Activated naive CD4-positive, alpha-beta T cell treated with anti-CD3 and anti-CD28 coated beads for 36 hours (primary cell): ENCODE measurements at places on chromosomes 7 and 10. TPM values are rescaled to one million over a fixed set of nuclear protein-coding genes. Genes with fewer than 3 reads are reported as not detected.
A peak's percentile ranks its signal among the peaks of the same experiment; 100 is the strongest.

The WNT16 gene
- total RNA-seq, result not detected

The OR2A1 gene
- total RNA-seq, result not detected

The MYH16 gene
- not detected for total RNA-seq

The EPHB4 gene
- total RNA-seq, result 5.9 TPM

The MSS51 gene
- 1.9 TPM for total RNA-seq

The ENTPD7 gene
- total RNA-seq, result 1.4 TPM

- H3K4me1 ChIP-seq, result peaks cover 30% of the 10 kb centered on the region
- no peak overlapping the region for H3K27ac ChIP-seq
- H3K4me3 ChIP-seq, result no peak overlapping the region
- H3K36me3 ChIP-seq, result peaks cover 1% of the 10 kb centered on the region
- no peaks in the 10 kb centered on the region for H3K27me3 ChIP-seq
- no peak for DNase-seq
Measured at GRCh38 chr7:130365511-130366441, 14.5 kb upstream of the CPA1 start.

- H3K27me3 ChIP-seq, result no peaks in the 10 kb centered on the region
- H3K27ac ChIP-seq, result no peak overlapping the region
- no peak overlapping the region for H3K4me3 ChIP-seq
Measured at GRCh38 chr10:120990831-120991230, 139.7 kb downstream of the WDR11 start.

- H3K4me1 ChIP-seq, result peaks cover 13% of the 10 kb centered on the region
- H3K27me3 ChIP-seq, result no peaks in the 10 kb centered on the region
- no peaks in the 10 kb centered on the region for H3K36me3 ChIP-seq
- no peak overlapping the region for H3K27ac ChIP-seq
- no peak overlapping the region for H3K4me3 ChIP-seq
Measured at GRCh38 chr7:17485368-17485767, 186.9 kb downstream of the AHR start.

- DNase-seq, result no peak
- peaks cover 5% of the 10 kb centered on the region for H3K27me3 ChIP-seq
- no peaks in the 10 kb centered on the region for H3K36me3 ChIP-seq
- no peaks in the 10 kb centered on the region for H3K4me1 ChIP-seq
- no peak overlapping the region for H3K27ac ChIP-seq
Measured at GRCh38 chr7:16504019-16504418, 22.6 kb upstream of the LRRC72 start.

- no peaks in the 10 kb centered on the region for H3K36me3 ChIP-seq
- H3K27me3 ChIP-seq, result peaks cover 2% of the 10 kb centered on the region
- no peak for DNase-seq
- no peak overlapping the region for H3K27ac ChIP-seq
- H3K4me1 ChIP-seq, result no peaks in the 10 kb centered on the region
Measured at GRCh38 chr10:4506095-4506494, 319.9 kb upstream of the AKR1E2 start.

GRCh38 chr10:73768881-73769280 lies 13.0 kb upstream of the CHCHD1 start:
- H3K36me3 ChIP-seq, result peaks cover 49% of the 10 kb centered on the region
- peak overlapping the region; percentile 37 for H3K27ac ChIP-seq
- DNase-seq, result peak; percentile 82

DNA sequence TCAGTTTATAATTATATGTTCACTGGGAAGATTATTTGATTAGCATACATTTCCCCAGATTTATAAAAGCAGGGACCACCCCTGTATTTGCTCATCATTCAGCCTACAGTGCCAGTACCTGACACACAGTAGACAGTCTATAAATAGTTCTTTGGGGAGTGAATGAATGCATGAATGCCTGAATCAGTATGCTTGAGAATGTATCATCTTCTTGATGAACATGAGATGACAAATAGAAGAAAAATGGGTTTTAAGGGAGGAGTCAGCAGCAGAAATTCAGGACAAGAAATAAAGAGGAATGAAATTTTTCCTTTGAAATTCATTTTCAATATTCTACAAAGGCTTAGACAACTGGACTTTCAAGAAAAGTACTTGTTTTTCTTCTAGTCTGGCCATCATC lies 295.8 kb upstream of the LRRTM3 start:
- no peaks in the 10 kb centered on the region for H3K27me3 ChIP-seq
- DNase-seq, result no peak
- H3K4me3 ChIP-seq, result no peak overlapping the region
- H3K36me3 ChIP-seq, result no peaks in the 10 kb centered on the region
- no peak overlapping the region for H3K27ac ChIP-seq

- H3K4me3 ChIP-seq, result no peak overlapping the region
- no peaks in the 10 kb centered on the region for H3K36me3 ChIP-seq
- H3K27ac ChIP-seq, result no peak overlapping the region
- DNase-seq, result no peak
Measured at GRCh38 chr7:102864958-102865357, 47.8 kb upstream of the LRRC17 start.

DNA sequence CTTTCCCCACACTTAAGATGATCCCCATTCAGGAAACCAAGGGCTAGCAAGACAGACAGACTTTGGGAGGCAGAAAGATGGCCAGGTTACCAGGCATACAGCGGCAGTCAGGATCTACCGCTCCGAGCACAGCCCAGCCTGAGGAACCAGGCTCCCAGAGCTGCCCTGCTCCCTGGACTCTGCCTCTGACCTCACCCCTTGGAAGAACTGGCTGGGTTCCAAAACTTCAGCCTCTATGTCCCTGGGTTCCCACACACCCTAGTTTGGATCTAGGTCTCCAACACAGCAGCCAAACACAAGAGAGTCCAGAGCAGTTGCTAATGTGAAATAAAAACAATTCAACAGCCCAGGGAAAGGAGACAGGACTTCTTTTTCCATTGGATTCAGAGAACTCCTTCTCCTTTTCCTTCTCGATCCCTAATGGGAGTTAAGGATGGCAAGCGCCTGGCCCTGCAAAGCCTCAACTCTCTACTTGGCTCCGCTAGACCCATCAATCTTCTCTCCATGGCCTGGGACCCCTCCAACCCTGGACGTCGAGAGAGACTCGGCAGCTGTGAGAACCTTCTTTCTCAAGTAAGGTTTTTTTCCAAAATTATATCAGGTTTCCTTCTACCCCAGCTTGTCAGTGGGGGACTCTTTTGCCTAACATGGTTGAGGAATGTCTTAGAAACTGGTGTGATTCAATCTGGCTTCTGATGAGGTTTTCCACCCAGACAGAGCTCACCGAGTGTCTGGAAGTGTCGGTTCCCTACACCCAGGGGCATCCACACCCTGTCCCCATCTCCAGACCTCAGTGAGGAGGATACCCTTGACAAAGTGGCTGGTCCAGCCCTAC lies 219.6 kb downstream of the KCNMA1 start:
- DNase-seq, result no peak
- no peak overlapping the region for H3K4me3 ChIP-seq
- H3K27ac ChIP-seq, result no peak overlapping the region
- H3K27me3 ChIP-seq, result no peaks in the 10 kb centered on the region

DNA sequence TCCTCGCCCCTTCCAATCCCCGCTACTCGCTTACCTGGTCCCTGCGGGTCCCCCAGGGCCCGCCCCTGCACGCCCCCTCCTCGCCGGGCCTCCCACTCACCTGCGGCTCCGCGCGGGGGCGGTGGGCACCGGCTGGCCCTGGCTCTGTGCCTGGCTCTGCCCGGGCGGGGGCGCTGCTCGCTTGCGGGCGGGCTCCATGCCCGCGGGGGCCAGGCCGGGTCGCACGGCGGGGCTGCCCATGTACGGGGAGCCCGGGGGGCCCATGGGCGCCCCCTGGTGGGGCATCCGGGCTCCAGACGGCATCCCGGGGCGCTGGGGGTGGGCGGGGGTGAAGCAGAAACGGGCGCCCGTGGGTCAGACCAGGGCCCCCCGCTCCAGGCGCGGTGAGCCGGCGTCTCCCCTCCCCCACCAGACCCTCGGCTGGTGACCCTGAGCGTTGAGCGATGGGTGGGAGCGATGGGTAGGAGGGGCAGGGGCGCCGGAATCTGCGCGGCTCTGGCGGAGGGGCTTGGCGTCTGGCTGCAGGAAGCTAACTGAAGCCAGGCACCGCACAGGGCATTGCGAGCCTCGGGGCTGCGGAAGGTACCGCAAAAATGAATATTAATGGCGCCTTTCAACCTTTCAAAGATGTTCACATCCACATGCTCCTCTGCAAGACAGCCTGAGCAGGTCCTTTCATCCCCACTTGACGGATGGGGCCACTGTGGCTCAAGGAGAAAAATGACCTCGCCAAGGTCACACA lies 3.0 kb downstream of the SMARCD3 start:
- DNase-seq, result peak; percentile 55
- no peaks in the 10 kb centered on the region for H3K36me3 ChIP-seq
- H3K4me1 ChIP-seq, result peaks cover 46% of the 10 kb centered on the region
- H3K4me3 ChIP-seq, result peak overlapping the region; percentile 13
- no peak overlapping the region for H3K27ac ChIP-seq

GRCh38 chr7:151565541-151565940 lies 45.8 kb upstream of the RHEB start:
- H3K4me1 ChIP-seq, result peaks cover 2% of the 10 kb centered on the region
- DNase-seq, result no peak
- peaks cover 3% of the 10 kb centered on the region for H3K36me3 ChIP-seq
- no peak overlapping the region for H3K4me3 ChIP-seq

- H3K27me3 ChIP-seq, result no peaks in the 10 kb centered on the region
- no peak overlapping the region for H3K4me3 ChIP-seq
- H3K36me3 ChIP-seq, result no peaks in the 10 kb centered on the region
Measured at GRCh38 chr7:28675429-28675828, 263.1 kb downstream of the CREB5 start.

DNA sequence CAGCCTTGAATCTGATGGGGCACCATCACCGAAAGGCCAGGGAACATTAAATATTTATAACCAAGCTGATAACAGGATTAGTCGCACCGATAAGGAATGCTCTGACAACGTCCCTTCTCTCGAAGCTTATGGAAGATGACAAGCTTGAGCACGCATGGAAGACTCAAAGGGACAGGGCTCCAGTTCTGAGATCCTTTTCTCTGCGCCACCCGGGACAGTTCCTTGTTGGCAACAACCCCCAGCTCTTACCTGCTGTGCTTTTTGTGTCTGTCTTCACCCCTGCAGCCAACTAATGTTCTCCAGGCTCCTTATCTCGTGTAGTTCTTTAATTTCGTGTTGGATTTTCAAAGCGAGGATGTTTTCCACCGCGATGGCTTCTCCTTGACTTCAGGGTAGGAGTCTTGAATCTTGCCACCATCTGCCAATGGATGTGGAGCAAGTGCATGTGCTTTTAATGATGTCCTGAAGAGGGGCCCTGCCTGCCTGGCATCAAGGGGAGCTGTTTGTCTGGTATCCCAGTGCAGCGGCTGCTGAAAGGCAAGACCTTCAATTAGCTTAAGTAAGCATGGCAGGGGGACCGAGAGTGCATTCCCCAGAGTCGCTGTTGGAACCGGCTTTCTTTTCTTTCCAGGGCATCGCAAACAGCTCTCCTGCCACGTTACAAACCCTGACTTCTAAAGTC lies 354 bp upstream of the FERD3L start:
- no peak for DNase-seq
- peaks cover 35% of the 10 kb centered on the region for H3K27me3 ChIP-seq
- no peaks in the 10 kb centered on the region for H3K4me1 ChIP-seq
- H3K36me3 ChIP-seq, result no peaks in the 10 kb centered on the region
- no peak overlapping the region for H3K4me3 ChIP-seq

DNA sequence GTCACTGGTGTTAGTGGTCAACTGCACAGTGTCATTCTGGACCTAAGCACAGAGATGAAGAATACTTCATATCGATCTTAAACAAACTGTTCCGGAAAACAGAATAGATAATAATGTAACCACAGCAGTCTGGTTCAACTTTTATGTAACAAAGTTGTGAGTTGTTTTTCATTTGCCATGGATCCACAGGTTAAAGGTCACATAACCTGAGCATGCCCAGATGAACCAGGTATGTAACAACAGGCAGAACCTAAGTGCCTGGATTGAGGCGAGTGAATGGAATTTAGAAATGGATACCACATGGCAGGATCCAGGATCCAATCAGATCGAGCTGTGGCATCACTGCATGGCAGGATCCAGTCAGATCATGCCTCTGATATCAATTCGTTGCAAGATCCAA lies 87.1 kb downstream of the CLEC2L start:
- H3K27ac ChIP-seq, result no peak overlapping the region
- H3K4me1 ChIP-seq, result no peaks in the 10 kb centered on the region
- DNase-seq, result no peak
- no peak overlapping the region for H3K4me3 ChIP-seq
- H3K36me3 ChIP-seq, result peaks cover 22% of the 10 kb centered on the region

DNA sequence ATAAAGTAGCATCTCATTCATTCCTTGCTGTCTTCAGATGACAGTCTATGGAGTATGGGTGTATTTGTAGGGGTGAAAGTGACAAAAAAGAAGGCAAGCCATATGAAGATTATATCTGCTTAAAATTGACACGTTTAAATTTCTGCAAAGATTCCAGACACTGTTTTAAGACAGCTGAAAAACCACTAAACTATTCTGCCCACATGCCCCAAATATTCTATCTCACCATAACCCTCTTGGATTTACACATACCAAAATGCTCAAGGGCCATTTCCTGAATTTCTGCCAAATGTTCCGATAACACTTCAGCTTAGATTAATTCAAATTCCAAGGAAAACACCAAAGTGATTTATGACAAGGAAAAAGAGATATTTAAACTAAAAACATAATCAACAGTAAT lies 99.9 kb upstream of the IL6 start:
- peaks cover 7% of the 10 kb centered on the region for H3K27me3 ChIP-seq
- no peaks in the 10 kb centered on the region for H3K36me3 ChIP-seq
- H3K27ac ChIP-seq, result no peak overlapping the region
- H3K4me3 ChIP-seq, result no peak overlapping the region
- peaks cover 2% of the 10 kb centered on the region for H3K4me1 ChIP-seq

DNA sequence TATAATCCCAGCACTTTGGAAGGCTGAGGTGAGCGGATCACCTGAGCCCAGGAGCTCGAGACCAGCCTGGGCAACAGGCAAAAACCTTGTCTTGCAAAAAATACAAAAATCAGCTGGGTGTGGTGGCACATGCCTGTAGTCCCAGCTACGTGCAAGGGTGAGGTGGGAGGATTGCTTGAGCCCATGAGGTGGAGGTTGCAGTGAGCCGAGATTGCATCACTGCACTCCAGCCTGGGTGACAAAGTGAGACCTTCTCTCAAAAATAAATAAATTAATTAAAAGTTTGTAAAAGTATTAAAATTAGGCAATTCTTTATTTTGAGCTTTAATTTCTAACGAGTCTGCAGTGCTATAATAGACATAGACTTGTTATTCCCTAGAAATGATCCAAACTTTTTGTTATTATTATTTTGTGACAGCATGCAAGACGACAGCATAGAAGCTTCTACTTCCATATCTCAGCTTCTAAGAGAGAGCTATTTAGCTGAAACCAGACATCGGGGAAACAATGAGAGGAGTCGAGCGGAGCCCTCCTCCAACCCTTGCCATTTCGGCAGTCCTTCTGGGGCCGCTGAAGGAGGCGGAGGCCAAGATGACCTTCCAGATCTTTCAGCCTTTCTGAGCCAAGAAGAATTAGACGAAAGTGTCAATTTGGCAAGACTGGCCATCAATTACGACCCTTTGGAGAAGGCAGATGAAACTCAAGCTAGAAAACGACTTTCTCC lies 11.9 kb downstream of the MYPN start:
- no peak for DNase-seq
- H3K4me1 ChIP-seq, result peaks cover 1% of the 10 kb centered on the region
- no peaks in the 10 kb centered on the region for H3K36me3 ChIP-seq

GRCh38 chr10:75771606-75772005 lies 340.2 kb downstream of the LRMDA start:
- no peak for DNase-seq
- peaks cover 3% of the 10 kb centered on the region for H3K27me3 ChIP-seq
- no peaks in the 10 kb centered on the region for H3K36me3 ChIP-seq
- no peak overlapping the region for H3K27ac ChIP-seq

GRCh38 chr10:88042160-88043100 lies 179.0 kb downstream of the PTEN start:
- H3K36me3 ChIP-seq, result no peaks in the 10 kb centered on the region
- no peaks in the 10 kb centered on the region for H3K27me3 ChIP-seq
- peaks cover 17% of the 10 kb centered on the region for H3K4me1 ChIP-seq
- no peak overlapping the region for H3K4me3 ChIP-seq
